GM23248 (cell line): ENCODE measurements at places on chromosomes 3 and 15.

- DNase-seq = no peak
- no peaks in the 10 kb centered on the region for H3K4me1 ChIP-seq
- H3K4me3 ChIP-seq = no peak overlapping the region
These were observed 56.2 kb downstream of the CEMIP start for GRCh38 chr15:80835336-80835735.

DNA sequence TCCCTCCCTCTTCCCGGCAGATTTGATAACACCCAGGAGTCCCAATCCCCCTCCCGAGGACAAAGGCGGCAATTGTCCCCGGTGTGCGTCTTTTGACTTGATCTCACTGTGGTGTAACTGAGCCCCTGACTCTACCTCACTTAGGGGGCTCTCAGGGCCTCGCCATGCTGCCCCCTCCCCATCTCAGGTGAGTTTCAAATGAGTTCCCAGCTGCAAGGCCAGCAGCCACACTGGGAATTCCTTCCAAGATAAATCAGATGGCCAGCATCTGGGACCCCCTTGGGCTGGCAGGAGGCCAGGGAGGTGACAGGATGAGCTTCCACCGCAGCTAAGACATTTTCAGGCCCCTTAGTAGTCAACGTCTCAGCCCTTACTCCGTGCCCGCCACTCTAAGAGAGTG, 35.0 kb downstream of the WNT7A start:
- H3K4me3 ChIP-seq = no peak overlapping the region
- H3K27ac ChIP-seq = no peak overlapping the region
- H3K36me3 ChIP-seq = no peaks in the 10 kb centered on the region

- no peaks in the 10 kb centered on the region for H3K36me3 ChIP-seq
- no peaks in the 10 kb centered on the region for H3K27me3 ChIP-seq
- no peak overlapping the region for H3K4me3 ChIP-seq
These were observed 4.2 kb upstream of the TMEM41A start for GRCh38 chr3:185502987-185503386.

DNA sequence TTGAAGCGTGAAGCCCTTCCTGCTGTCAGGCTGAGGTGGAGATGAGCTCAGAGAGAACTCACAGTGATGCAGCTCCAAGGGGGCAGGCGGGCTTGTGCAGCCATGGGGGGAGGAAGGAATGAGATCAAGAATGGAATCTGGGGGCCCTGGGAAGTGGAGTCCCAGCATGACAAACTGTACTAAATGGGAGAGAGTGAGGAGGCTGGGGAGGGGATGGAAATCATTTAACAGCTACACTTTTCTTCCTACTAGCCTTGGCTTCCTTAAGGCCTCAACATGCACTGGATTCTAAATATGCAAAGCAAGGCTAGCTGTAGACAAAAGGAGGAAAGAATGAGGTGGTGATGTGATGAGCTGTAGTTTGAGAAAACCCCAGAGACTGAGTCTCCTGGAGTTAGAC, 133.9 kb downstream of the EEFSEC start:
- H3K36me3 ChIP-seq = no peaks in the 10 kb centered on the region
- no peak for DNase-seq
- peaks cover 9% of the 10 kb centered on the region for H3K4me1 ChIP-seq
- no peaks in the 10 kb centered on the region for H3K27me3 ChIP-seq
- no peak overlapping the region for H3K27ac ChIP-seq

DNA sequence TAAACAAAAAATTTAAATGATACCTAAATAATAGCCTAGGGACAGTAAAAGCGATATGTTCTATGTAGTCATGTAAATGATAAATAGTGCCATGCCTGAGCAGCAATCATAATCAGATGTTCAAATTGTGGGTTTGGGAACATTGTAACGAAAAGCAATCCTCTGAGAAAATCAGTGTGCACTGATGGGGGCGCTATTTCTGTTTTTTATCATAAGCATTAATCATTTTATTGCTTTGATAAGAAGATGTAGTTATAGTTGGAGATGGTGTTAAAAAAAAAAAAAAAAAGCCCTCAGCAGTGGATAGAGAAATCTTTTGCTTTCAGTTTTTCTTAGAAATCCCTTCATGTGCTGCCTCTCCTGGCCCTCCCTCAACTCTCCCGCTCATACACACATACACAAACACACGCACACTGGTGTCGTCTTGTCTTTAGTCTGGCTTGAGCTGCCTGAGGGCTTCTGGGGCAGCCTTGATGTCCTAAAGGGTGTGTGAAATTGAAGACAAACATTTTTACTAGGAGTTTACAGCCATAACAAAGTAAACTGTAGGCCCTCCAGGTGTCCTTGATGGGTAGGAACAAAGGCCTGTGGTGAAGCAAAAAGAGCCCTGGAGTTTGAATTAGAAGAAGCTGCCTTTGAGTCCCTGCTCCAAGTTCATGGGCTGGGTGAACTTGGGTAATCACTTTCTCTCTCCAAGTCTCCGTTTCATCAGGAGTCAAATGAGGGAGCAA, 428.1 kb downstream of the SOX2 start:
- DNase-seq = no peak
- no peaks in the 10 kb centered on the region for H3K36me3 ChIP-seq
- no peak overlapping the region for H3K4me3 ChIP-seq

DNA sequence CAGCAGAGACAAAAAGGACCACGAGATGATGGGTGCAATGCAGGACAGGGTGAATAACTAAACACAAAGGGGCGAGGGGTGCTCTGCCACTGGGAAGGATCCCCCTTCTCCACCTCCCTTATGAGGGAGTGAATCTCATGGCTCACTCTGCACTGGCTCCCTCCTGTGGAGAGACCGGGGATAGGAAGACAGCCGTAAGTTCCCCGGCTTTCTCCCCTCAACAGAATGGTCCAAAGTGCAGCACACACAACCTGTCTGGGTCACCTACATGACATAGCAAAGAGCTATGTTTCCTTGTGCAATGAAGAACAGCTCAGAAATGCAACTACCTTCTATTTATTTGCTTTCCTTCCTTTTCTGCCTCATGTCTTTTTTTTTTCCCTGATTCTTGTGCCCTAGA, 7.8 kb upstream of the ACSBG1 start:
- no peak overlapping the region for H3K4me3 ChIP-seq
- H3K4me1 ChIP-seq = no peaks in the 10 kb centered on the region
- peak; percentile 35 for DNase-seq
- H3K27me3 ChIP-seq = peaks cover 12% of the 10 kb centered on the region
- no peak overlapping the region for H3K27ac ChIP-seq
- H3K36me3 ChIP-seq = no peaks in the 10 kb centered on the region

GRCh38 chr15:25532269-25533140, 93.7 kb upstream of the UBE3A start:
- no peaks in the 10 kb centered on the region for H3K27me3 ChIP-seq
- H3K4me1 ChIP-seq = no peaks in the 10 kb centered on the region
- H3K27ac ChIP-seq = no peak overlapping the region
- no peak overlapping the region for H3K4me3 ChIP-seq

DNA sequence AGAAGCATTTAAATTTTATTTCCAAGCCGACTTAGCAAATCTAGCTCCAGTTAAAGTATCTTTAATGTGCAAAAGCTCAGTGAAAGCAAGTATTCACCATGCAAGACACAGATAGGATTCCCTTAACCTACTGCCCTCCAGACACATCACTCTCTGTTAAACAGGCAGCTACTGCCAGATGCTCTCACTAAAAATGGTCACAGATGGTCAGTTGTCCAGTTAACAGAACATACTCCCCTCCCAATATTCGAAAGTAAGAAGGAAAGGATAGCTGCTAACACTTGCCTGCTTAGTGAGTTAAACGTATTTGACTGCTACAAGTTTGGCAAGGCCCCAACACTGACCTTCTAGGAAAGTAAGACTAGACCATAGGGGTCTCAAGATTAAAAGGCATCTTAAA, 73.7 kb downstream of the PRTG start:
- no peak for DNase-seq
- H3K36me3 ChIP-seq = no peaks in the 10 kb centered on the region
- no peak overlapping the region for H3K4me3 ChIP-seq
- H3K27ac ChIP-seq = no peak overlapping the region
- H3K27me3 ChIP-seq = no peaks in the 10 kb centered on the region
- H3K4me1 ChIP-seq = no peaks in the 10 kb centered on the region

DNA sequence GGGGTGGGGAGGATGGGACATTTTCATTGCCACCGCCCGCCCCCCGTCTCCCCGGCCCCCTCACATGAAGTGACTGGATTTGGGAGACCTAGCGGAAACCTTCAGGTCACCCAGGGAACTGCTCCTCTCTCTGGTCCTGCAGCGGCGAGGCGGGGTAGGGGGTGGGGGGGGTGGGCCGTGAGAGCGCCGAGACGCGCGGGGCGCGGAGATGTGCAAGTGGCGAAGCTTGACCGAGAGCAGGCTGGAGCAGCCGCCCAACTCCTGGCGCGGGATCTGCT, 712 bp upstream of the MME start:
- H3K4me1 ChIP-seq = peaks cover 14% of the 10 kb centered on the region; the same call in 1 of the 2 replicates
- H3K27me3 ChIP-seq = no peaks in the 10 kb centered on the region
- peaks cover 4% of the 10 kb centered on the region for H3K36me3 ChIP-seq
